Amygdala (tissue), 56 donors: ENCODE measurements at places on chromosomes 2 and 18.

DNA sequence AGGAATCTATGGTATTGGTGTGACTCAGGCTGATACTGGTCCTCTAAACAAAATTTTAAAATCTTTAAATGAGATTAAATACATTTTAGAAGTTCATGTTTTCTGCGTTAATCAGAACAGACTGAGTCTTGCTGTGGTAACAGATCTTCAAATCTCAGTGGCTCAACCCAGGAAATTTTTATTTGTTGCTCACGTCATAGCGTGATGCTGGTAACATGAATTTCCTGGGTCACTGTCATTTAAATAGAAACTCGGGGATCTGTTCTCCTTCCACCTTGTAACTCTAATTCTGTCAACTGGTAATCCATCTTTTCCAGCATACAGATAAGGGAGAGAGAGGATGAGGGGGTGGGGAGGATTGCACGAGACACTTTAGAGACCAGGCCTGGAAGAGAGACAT, 90.0 kb downstream of the CDC42EP3 start:
- DNase-seq = no peak

DNA sequence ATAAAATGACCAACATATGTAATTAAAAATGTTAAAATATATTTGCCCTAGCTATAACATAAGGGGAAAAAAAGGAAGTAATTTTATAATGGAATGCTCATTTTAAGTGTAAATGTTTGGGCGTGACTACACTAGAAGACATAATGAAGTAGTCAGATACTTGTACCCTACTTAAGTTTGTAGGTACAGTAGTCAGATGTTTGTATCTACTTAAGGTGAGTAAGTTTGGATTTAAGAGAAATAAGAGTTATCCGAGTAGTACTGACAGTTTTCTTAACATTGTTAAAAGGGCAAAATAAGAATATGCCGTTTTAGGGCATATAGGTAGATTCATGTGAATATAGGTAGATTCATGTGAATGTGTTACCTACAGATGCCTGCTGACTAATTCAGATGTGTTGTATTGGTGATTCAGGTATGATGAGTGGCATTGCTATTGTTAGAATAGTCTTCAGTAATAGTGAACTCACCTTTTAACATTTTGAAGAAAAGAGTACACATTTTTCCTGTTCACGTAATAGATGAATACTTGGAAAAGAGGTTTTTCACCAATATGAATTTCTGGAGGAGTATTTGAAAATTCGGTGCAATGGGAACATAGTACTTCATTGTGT, 14.9 kb downstream of the VAPA start:
- no peak for DNase-seq

GRCh38 chr2:71613953-71614925, 160.9 kb downstream of the DYSF start:
- DNase-seq = no peak

- DNase-seq = no peak
Observed at GRCh38 chr2:233009661-233010060, 3.4 kb downstream of the NGEF start.

DNA sequence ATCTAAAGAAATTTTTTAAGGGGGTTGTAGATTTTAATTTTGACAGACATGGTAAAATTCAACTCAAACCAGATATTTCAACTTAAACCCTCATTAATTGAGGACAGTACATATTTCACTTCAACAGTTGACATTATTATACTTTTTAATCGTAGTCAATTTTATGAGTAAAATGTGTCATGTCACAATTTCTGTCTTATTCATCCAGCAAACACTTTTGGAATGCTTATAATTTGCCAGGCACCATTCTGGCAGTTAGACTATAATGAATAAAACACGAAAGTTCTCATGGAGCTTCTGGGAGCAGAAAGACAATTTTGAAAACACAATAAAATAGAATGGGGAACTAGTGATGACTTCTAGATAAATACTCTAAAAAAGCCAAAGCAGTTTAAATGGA, 1094.8 kb downstream of the SUCLG1 start:
- DNase-seq = no peak

- DNase-seq = no peak
Observed at GRCh38 chr18:75400366-75400765, 27.1 kb downstream of the SMIM21 start.

DNA sequence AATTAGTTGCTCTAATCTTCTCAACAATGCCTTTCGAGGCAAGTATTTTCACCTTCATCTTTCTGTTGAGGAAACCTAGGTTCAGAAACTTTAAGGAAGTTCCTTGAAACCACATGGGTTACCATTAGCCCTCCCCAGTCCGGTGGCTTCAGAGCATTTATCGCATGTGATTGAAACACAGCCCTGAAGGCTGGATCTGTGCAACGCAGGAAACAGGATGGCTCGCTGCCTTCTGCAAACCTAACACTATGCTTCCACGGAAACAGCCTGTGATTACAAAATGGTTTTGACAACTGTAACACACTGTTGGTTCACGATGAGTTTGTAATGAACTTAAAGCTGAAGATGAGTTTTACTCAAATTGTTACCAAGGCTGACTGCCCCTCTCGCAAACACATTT, 68.5 kb downstream of the EPB41L3 start:
- DNase-seq = no peak

DNA sequence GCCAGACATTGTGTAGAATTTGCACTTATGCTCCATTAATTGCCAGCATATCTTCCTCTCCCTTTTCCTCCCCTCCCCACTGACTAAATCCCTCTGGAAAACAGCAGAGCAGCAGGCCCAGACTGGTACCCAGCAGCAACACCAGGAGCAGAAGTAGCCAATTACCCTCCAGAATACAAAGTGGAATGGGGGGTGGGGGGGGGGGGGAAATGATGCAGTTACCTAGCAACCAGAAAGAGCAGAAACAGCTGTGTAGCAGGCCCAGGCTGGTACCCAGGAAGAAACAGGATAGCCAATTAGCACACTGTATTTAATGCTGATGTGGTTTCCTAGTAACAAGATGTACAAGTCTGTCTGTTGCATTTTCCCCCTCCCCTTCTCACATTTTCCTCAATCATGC, 52.3 kb downstream of the KLF7 start:
- peak; percentile 58 for DNase-seq

DNA sequence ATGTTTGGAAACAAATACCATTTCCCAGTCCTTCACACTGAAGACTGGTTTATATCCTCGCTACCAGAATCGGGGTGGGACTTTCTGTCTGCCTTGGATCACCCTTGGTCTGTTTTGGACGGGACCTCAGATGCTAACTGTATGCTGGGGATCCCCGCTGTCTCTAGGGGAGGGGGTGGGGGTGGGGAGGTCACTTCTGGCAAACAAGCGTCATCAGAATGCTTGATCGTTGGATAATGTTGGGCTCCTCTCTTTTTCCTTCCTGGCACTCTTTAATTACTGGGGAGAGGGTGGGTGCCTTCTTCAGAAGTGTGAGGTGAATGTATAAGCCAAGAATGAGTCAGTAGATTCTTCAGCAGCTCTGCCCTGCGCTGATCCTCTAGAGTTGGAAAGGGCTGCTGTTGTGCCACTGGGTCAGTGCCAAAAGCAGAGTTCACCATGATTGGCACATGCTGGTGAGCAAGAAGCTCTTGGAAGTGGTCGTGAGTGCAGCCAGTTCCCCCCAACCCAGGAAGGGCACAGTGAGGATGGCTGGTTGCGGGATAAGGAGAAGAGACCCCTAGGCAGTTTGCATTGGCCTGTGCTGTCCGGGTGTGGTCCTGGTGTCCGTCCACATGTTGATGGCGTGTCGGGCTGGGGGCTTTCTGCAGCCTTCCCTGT, 32.2 kb downstream of the DGKD start:
- DNase-seq = no peak
